Muscle of leg (tissue), 16 donors: ENCODE measurements at places on chromosomes 1 and 21. TPM values are rescaled to one million over a fixed set of nuclear protein-coding genes. Genes with fewer than 3 reads are reported as not detected.
A peak's percentile ranks its signal among the peaks of the same experiment; 100 is the strongest.

GRCh38 chr1:185388815-185389214 lies 71.8 kb upstream of the IVNS1ABP start:
- DNase-seq = no peak

Gene IL22RA1
- not detected for total RNA-seq

GRCh38 chr1:209728466-209728865 lies 23.8 kb downstream of the HSD11B1 start:
- DNase-seq = peak; percentile 57

DNA sequence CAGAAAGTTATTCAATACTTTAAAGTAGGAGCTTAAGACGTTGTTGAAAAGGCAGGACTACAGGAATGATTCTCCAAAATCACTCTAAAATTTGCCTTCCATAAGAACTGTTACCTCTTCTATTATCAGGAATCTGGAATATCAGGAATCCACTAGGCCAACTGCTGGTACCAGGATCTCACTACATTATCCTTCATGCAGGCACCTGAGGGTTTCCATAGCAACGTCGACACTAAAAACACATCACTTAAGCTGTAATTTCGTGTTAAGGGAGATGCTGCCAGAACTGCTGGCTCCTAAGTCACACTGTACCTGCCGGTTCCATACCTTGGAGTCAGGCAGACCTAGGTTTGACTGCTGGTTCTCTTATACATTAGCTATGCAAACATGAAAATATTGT lies 139.7 kb upstream of the C1orf87 start:
- no peak for DNase-seq

DNA sequence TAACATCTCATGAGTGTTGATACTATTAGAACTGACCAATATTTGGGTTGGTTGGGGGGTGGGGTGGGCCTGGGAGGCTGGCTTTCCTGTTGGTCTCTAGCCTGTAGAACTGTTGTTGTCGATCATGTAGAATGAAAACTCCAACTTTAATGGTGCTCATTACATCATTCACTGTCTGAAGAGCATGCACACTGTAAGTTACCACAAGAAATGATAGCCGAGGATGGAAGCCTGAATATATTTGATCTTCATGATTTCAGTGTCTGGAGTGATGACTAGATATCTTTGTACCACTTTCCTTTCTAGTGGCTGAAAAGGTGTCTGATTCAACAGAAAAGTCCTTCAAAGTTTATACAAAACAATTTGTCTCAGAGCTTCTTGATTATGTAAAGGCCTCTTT lies 123.6 kb downstream of the XCL2 start:
- no peak for DNase-seq

- no peak for DNase-seq
Observed at GRCh38 chr1:205441716-205442050, 14.2 kb downstream of the BLACAT1 start.

Gene LPAR3
- total RNA-seq = 0.13 TPM

- DNase-seq = no peak
Observed at GRCh38 chr1:227068883-227069282, 128.8 kb downstream of the COQ8A start.

GRCh38 chr1:168360151-168361021 lies 79.7 kb downstream of the TBX19 start:
- DNase-seq = no peak

Gene TMEM269
- 0.18 TPM for total RNA-seq

Gene KCNE1
- 0.31 TPM for total RNA-seq

Gene TRABD2B
- 1.1 TPM for total RNA-seq

Gene KRTAP19-1
- total RNA-seq = not detected

GRCh38 chr1:95249916-95250315 lies 15.9 kb downstream of the RWDD3 start:
- no peak for DNase-seq

GRCh38 chr1:223820971-223821370 lies 24.8 kb downstream of the TP53BP2 start:
- no peak for DNase-seq

Gene ZBTB17
- 27.4 TPM for total RNA-seq

DNA sequence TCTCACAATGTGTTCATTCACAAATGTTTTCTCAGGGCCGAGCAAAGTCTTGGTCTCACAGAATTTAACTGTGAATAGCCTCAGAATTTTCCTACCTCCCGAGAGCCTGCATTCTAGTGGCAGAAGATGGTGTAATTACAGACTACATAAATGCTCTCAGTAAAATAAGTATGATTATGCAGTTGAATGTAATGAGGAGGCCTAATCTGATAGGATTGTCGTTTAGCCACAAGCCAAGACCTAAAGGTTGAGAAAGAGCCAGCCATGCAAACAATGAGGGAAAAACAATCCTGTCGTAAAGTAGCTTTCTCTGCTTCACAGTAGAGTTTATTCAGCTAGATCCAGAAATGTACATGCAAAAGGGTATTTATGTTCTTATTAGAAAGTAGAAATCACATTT lies 607.8 kb upstream of the B3GALT2 start:
- peak; percentile 3 for DNase-seq

GRCh38 chr21:17988102-17988437 lies 168.9 kb upstream of the C21orf91 start:
- no peak for DNase-seq

GRCh38 chr1:36450270-36450918 lies at the start of gene OSCP1:
Gene OSCP1, minus strand, starts transcription at chr1:36450451. Its CDS starts 82 bp downstream, at chr1:36450369.
- peak; percentile 98 for DNase-seq

DNA sequence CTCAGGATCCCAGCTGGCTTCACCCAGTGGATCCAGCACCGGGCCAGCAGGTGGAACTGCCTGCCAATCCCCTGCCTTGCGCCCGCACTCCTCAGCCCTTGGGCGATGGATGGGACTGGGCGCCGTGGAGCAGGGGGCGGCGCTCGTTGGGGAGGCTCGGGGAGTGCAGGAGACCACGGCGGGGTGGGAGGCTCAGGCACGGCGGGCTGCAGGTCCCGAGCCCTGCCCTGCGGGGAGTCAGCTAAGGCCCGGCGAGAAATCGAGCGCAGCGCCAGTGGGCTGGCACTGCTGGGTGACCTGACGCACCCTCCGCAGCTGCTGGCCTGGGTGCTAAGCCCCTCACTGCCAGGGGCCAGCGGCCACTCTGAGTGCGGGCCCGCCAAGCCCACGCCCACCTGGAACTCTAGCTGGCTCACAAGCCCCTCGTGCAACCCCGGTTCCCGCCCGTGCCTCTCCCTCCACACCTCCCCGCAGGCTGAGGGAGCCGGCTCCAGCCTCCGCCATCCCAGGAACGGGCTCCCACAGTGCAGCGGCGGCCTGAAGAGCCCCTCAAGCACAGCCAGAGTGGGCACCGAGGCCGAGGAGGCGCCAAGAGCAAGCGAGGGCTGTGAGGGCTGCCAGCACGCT lies 31.1 kb downstream of the NRDC start:
- DNase-seq = no peak

- DNase-seq = no peak
Observed at GRCh38 chr1:94715321-94715720, 104.8 kb upstream of the SLC44A3 start.

DNA sequence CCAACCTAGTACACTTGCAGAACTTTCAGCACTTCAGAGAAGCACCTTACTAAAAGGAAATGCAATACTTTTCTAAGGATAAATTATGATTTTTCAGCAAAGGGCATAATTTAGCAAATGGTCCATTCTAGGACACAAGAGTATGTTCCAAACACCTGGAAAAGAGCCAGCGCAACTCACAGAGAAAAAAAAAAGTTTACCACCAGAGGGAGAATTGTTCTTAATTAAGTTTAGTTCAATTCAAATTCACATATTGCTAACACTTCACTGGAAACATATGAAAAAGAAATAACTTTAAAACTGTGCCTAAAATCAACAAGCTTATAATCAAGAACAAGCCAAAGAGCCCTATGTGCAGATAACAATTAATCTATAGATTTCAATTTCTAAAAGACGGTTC lies 338.1 kb downstream of the SEC16B start:
- no peak for DNase-seq

- DNase-seq = peak; percentile 34
Observed at GRCh38 chr21:38525454-38525853, 27.2 kb upstream of the ERG start.

Gene FASLG
- 0.13 TPM for total RNA-seq

- peak; percentile 18 for DNase-seq
Observed at GRCh38 chr1:237042892-237043576, 1.1 kb downstream of the RYR2 start.

Gene COL16A1
- 229 TPM for total RNA-seq

Gene NUAK2
- 0.40 TPM for total RNA-seq

- DNase-seq = no peak
Observed at GRCh38 chr1:16218014-16218673, 5.7 kb upstream of the ARHGEF19 start.

Gene CLCA2
- total RNA-seq = not detected
